ENCODE measurements at places on chromosomes 11 and 22.

DNA sequence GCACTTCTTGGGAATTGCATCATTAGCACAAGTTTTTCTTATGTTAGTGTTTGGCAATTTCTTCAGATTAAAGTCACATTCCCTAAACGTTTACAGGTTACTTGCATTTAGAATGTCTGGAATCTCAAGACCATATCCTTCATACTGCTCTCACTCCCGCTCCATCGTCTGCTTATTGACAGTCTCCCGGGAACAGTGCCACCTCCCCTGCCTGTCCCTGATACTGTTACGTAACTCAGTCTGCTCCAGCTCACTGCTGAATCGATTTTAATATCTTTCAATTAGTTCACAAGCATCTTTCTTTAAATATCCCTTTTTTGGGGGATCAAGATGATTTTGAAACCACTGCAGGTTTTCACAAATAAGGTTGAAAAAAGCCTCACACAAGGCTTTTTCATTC lies 48.2 kb downstream of the GLYATL2 start:
- no peak for DNase-seq

GRCh38 chr22:36916034-36916433 lies 2.6 kb downstream of the CSF2RB start:
- DNase-seq, result no peak

GRCh38 chr22:22893891-22894739 lies 6.5 kb downstream of the IGLL5 start:
- DNase-seq, result no peak

- DNase-seq, result no peak
Observed at GRCh38 chr11:69431893-69432738, 49.3 kb upstream of the LINC01488 start.

DNA sequence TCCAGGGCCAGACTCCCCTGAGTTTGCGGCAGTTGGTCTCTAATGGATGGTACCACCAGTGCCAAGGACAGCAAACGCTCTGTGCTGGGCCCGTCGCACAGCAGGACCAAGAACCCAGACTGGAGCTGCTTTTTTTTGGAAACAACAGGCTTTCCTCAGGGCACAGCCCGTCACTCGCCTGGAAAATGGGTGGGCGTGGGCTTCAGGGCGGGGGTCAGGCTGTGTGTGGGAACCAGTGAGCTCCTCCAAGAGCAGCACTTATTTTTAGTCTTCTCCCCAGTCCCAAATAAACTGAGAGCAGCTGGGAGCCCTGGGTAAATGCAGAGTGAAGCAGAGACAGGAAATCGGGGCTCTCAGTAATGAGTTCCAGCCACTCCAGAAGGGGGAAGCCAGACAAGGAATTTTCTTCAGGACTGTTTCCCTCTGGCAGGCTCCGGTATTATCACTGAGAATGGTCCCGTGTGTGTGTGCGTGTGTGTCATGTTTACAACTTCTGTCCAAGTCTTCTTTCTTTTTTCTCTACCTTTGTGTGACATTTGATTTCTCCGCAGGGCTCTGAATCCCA lies 63.0 kb downstream of the PPFIBP2 start:
- DNase-seq, result no peak

DNA sequence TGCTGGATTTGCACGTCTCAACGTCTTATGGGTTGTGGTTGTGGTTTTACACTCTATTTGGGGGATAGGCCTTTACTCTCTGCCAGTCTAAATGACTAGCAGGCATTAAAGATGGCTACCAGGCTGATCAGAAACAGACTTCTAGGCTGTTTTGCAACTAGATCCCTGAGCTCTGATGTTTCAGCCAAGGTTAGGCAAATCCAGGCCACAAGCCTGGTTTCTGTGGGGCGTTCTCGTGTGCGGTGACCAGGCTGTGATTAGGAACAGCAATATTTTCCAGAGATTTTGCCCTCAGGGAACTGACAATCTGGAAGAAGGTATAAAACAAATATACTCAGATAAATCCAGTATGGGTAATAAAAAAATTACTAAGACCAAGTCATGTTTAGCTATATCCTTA lies 502.4 kb downstream of the INSC start:
- no peak for DNase-seq

GRCh38 chr11:1948389-1948788 lies 1.3 kb downstream of the MRPL23 start:
- DNase-seq, result no peak

- no peak for DNase-seq
Observed at GRCh38 chr11:125084057-125084416, 20.9 kb downstream of the SLC37A2 start.

DNA sequence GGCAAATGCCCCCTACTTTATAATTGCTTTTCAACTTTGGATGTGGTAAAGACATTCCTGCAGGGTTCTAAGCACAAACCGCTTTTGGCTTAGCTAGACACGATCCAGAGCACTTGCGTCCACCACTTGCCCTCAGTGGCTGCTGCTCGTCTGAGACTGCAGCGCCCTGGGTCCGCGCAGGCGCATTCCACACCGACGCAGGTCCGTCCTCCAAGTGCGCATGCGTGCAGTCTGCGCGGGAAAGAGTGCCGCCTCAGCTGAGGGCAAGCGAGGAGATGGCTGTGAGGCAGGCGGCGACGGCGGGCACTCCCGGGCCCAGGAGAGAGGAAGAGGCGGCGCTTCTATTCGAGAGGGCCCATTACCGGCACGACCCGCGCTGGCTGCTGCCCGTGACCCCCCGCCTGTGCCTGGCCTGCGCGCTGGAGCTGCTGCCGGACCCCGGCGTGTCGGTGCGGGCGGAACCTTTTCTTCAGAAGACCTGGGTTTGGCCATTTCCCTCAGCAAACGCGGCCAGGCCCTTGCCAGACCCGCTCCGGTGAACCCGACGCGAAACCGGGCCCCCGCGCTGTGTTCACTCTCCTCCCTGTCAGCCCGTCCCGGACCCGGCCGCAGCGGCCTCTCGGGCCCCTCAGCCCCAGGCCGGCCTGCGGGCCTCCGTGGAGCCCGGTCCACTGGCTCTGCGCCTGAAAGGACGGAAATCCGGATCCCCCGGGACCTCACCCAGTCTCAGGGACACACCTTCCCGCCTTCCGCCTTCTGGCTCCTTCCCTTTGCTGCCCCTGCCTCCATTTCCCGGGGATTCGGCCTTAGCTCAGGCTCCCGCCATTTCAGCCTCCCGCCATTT lies at the start of gene MEI1:
Gene MEI1, plus strand, starts transcription at position 240 of the 844 bp plus-strand sequence. Its CDS starts 36 bp downstream, at position 276.
- no peak for DNase-seq

DNA sequence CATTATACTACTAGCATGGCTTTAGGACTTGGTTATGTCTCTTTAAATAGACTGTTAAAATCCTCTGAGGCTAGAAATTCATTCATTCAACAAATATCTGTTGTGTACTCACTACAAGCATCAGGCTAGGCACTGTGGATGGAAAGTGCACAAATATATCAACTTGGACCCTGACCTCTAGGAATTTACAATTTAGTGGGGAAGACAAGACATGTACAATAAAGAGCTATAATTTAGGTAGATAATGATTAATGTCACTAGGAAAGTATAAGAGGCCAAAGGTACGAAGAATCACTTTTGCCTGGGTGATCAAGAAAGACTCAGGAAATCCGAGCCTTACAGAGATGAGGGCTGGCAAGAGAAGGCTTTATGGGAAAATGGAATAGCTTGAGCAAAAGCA lies 25.6 kb upstream of the BMAL1 start:
- no peak for DNase-seq

Measured in NB4 (cell line).